ENCODE measurements at places on chromosomes 4 and X.
A peak's percentile ranks its signal among the peaks of the same experiment; 100 is the strongest.

- no peak for DNase-seq
These were observed 14.7 kb downstream of the FGFRL1 start for GRCh38 chr4:1026115-1026514.

- no peak for DNase-seq
These were observed 13.8 kb downstream of the RNF4 start for GRCh38 chr4:2482693-2483092.

- no peak for DNase-seq
These were observed 81.0 kb downstream of the SORBS2 start for GRCh38 chr4:185730849-185731608.

DNA sequence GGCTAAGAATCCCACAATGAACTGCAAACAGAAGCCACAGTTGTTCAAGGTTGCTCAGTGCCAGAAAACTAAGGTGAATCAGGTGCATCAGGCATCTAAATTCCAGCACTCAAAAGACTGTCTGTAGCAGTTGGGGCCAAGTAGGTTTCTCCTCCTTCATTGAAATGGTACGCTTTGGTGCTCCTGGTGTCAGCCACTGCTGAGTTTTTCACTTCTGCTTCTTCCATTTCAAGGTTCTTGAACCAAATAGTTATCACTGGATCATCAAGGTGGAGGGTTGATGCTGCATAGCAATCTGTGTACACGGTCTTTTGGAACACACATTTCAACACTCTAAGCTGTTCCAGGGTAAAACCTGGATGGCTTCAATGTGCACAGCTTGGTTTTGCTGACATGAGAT is 74.4 kb downstream of the TMA16 start:
- DNase-seq: no peak

GRCh38 chr4:174089711-174090110 is 193.8 kb downstream of the FBXO8 start:
- DNase-seq: no peak

GRCh38 chrX:110082161-110082560 is 79.2 kb downstream of the TMEM164 start:
- DNase-seq: no peak

DNA sequence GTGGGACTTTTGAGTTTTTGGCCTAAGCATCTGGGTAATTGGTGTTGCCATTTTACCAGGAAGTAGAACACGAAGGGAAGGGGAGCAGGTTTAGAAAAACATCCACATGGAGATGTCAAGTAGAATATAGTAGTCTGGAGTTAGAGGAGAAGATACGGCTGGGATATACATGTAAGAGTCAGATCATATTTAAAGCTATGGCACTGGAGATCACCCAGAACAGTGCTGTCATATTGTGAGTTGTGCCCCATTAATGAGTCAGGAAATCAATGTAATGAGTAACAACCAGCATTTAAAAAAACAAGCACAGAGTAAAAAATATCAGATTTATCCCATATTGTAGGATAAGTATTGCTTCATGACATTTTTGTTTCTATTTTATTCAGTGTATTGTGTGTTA is 4.2 kb downstream of the GSTCD start:
- DNase-seq: no peak

GRCh38 chrX:10990976-10991375 is 120.2 kb upstream of the HCCS start:
- DNase-seq: no peak

- DNase-seq: no peak
These were observed 9.4 kb downstream of the KLF3 start for GRCh38 chr4:38673130-38673978.

GRCh38 chrX:136639506-136640176 is 8.3 kb upstream of the CD40LG start:
- DNase-seq: no peak

DNA sequence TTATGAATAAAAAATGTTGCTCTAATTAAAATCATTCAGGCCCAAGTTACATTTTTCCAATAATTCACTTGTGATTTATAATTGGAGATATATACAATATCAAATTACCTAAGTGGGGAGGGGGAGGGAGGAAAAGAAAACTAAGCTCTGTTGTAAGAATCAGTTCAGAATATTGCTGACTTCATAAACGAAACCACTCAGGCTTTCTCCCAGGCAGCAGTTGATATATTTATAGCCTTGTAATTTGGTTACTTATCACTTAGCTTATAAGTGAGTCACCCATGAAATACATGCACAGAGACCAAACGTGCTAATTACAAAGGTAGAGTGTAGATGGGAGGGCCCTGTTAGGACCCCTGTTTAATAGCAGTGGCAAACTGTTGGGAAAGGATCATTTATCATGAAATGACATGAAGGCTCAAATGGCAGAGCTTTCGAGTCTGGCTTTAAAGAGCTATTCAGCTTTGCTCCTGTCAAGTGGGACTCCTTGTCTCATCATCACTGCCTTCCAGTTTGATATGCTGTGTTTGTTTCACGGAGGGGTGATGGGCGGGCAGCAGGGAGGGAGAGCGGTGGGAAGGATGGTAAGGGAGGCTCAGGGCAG is 105.6 kb upstream of the PGRMC2 start:
- DNase-seq: no peak

- DNase-seq: no peak
These were observed 12.3 kb upstream of the ZNF630 start for GRCh38 chrX:48083706-48084105.

- no peak for DNase-seq
These were observed 31.1 kb upstream of the GTPBP6 start for GRCh38 chrX:349702-350101.

DNA sequence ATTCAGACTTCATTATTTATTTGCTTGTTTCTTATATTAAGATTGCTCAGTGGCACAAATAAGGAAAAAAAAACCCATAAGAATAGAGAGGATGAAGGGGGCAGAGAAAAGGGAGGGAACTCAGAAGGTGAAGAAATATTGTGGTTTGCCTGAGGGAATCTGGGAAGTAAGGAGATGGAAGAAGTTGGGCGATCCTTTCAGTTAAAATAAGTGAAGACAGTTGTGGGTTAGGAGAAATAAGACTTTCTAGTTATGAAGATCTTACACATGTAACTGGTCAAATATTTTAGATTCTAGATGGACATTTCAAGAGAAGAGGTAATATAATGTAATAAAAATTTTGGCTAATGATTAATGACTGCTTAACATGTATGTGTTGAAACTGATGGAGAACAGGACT is 138.7 kb upstream of the LIMCH1 start:
- no peak for DNase-seq

GRCh38 chr4:29131304-29131703 is 1588.9 kb upstream of the PCDH7 start:
- DNase-seq: peak; percentile 41

DNA sequence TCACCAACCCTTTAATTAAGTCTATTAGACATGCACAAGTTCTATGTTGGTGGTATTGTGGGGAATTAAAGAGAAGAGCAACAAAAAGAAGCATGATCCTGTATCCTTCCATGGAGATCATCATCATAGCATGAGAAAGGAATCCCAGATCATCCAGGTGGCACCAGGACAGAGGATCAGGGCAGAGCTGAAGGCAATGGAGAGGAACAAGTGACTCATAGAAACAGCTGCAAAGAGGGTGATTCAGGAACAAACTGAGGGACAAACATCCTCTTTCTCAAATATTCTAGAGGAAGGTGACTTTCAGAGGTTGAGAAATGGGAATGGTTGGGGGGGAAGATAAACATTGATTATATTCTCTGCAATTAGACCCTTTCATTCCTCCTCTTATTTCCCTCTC is 105.5 kb upstream of the OTUD4 start:
- no peak for DNase-seq

GRCh38 chr4:185909972-185910371 is 98.0 kb upstream of the SORBS2 start:
- DNase-seq: no peak

GRCh38 chr4:6562931-6563901 is 11.8 kb upstream of the MAN2B2 start:
- DNase-seq: peak; percentile 44

DNA sequence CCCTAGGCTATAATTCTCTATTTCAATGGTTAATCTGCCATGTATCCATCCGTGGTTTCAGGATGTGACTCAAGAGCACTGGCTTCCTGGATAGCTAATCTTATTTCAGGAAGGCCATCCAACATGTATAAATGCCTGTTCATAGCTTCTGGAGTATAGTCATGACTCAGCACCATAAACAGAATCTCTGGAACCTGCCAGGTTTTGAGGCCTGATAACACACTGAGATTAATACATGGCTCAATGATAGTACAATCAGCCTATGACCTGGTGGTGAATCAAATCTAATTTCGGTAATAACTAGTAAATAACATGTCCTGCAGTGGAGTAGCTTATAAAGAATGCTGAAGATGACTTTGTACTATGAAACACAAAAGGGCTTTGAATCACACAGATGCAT is 5.7 kb upstream of the IL13RA2 start:
- no peak for DNase-seq

GRCh38 chr4:158861766-158862165 is 92.9 kb downstream of the FNIP2 start:
- DNase-seq: peak; percentile 42

DNA sequence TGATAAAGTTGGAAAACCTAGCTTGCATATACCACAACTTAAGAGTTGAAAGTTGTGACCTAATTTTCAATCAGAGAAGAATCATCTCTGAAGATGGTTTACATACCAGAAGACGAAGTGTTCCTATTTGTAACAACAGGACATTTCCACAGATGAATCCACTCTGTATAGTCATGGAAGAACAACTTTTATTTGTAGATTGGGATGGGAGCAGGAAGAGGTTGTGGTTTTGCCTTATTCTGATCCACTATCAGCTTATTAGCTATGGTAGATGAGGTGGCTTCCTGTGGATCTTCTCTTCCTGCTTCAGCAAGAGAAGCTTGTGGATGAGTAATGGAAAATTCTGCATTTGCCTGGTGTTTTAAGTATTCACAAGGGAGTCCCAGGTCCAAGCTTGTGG is 18.6 kb upstream of the SUPT20HL1 start:
- DNase-seq: no peak

DNA sequence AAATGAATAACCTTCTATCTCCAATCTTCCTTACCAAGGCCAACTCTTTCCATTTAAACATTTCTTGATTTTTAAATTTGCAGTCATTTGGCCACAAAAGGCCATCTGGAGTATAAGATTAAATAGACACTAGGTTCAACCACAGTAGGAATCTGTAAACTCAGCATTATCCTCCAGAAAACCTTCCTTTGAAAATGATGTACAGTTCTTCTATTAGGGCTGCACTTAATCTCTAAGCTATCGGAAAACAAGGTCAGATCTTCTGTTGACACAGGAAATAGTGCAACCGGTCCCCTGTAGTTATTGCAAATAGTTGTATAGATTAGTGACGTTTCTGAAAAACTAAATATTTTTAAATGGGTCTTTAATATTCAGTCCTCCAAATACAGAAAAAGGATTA is 359.0 kb upstream of the ATOH1 start:
- peak; percentile 35 for DNase-seq

GRCh38 chr4:98447648-98448047 is 186.5 kb downstream of the RAP1GDS1 start:
- peak; percentile 35 for DNase-seq

GRCh38 chrX:52923781-52924241 is 26.7 kb downstream of the FAM156B start:
- no peak for DNase-seq

DNA sequence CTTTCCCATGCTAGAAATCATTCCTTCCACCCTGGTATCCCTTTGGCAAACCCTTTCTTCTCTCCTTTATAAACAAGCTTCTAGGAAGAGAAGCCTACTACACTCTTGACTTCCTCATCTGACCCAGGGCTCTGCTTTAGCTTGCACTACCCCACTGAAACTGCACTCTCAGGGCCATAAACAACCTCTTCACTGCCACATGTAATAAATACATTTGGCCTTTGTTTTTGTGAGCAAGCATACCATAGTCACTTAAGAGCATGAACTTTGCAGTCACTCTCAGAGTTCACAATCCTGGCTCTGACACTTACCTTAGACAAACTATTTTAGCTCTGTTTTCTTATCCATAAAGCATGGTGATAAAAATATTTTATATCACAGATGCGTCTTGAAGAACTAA is 50.7 kb upstream of the USP38 start:
- DNase-seq: no peak

DNA sequence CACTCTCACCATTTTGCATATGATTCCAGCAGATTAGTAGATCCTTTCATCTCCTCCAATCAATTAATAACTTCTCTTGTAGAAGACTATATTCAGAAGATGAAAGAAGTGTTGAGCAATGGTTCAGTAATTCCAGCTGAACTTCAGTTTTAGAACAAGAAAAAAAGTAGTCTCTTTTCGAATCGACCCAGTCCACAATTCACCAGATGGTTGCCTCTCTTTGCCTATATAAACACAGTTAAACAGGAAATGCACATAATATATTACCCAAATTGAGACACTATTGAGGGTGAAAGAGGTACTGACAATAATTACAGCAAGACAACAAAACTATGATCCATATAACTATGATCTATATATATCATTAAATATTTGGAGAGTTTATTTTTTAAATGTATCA is 16.8 kb upstream of the FAM241A start:
- DNase-seq: no peak

DNA sequence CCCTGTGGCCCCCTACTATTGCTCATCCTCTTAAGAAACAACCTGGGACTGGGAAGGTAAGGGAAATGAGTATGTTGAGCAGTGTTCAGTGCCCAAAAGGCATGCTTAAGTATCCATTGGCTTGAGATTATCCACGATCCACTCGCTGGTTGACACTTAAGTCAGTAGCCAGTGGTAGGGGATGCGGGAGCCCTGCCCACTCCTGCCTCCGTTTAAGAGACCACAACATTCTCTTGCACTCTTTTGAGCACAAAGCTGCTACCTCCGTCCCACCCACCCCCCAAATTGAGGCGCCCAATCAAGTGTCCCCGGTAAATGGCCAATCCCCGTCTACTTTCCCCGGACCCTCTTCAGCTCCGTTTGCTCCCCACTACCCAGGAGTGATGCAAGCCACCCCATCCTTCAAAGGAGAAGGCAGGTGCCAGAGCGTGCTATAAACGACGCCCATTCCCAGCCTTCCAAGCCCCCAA is 25.0 kb downstream of the UTP14A start:
- DNase-seq: no peak

GRCh38 chr4:102216666-102217065 is 128.6 kb downstream of the SLC39A8 start:
- no peak for DNase-seq

All from mesendoderm (in vitro differentiated cells).